HS-5 (cell line): ENCODE measurements at places on chromosomes 1 and 21.

DNA sequence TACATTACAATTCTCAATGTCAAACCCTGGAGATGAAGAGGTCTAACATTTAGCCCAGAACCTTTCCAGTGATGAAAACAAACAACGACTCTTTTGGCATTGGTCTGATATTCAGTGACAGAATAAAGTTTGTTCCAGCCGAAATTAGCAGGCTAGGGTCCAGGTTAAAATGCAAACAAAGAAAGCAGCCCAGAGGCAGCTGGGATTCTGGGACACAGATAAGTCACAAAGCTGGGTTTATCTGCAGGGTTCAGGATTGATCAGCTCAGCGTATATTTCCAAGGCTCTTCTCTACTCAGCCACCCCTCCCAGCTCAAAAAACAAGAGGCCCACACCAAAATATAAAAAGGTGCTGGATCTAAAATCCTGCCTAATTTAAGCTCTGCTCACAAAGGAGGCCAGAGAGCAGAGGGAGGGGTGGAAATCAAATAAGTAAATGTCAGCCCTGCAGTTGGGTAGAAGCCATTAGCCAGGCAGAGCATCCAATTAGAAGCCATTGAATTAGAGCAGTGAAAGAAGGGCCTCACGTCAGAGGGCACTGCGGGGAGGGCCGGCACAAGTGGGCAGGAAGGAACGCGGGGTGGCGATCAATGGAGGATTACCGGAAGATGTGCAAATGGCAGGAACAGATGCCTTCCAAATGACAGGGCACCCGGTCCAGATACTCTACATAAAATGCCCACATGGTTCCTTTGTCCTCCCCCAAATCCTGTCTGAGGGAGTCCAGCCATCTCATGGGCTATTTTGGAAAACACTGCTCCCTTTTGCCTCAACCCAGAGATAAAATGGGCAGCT lies 3.2 kb upstream of the KLHDC8A start:
- no peak for DNase-seq

DNA sequence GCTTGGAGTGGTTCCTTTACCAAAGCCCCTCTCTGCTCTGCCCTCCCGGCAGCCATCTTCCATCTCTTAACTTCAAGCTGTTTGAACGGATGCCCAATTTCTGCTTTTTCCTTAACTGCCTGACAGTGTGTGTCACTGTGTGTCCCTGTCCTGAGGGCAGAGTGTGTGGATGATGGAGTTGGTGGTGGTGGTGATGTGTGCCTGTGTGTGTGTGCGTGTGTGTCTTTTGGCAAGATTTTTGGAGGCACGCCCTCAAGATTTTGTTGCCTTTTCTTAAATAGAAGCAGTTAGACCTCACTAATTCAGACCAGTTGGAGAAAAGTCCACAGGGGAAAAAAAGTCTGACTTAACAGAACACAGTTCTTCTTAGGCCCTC lies 30.3 kb downstream of the SERTAD4 start:
- no peak for DNase-seq

- DNase-seq: no peak
Measured at GRCh38 chr1:25725482-25725881, 74.5 kb upstream of the SELENON start.

- DNase-seq: no peak
Measured at GRCh38 chr1:89576013-89576412, 51.4 kb downstream of the LRRC8B start.

DNA sequence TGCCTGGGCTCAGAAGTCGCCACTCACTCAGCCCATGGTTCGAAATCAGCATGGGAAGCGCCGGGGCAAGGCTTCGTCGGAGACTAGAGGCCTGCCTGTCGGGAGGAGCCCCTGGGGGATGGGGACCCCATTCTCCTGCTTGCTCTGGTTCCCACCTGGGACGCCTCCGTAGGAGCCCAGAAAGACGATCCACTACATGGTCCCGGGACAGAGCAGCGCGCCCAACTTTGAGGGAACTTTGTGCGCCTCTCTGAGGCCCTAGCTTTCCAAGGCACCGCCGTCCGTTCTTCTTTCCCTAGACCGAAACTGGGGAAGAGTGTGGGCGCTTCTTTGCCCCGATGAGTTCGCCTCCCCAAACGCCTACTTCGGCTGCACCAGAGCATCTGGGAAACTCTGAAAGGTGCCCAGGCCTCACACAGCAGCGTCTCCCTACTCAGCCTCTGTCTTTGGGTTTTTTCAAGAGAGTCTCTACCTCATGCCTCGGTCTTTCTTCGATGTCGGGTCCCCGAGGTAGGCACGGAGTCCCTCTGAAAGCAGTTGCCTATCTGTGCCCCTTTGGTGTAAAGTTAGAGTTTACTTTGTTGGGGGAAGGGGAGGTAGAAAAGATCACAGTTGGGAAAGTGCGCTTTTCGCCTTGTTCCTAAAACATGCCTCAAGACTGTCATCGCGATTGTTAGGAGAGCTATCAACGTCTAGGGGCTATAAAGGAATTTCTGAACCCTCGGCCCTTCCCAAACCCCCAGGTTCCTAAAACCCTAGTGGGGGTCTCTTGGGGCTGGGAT lies 14.0 kb downstream of the NR5A2 start:
- DNase-seq: no peak

DNA sequence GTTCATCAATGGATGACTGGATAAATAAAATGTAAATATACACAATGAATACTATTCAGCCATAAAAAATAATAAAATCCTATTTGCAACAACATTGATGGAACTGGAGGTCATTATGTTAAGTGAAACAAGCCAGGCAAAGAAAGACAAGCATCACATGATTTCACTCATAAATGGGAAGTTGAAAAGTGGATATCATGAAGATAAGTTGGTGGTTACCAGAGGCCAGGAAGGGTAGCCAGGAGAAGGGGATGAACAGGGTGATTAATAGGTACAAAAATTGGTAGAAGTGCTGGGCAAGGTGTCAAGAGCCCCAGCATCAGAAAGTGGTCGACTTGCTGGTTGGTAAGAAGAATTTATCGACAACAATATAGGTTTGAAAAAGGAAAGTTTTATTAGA lies 1.3 kb upstream of the PARK7 start:
- DNase-seq: no peak

DNA sequence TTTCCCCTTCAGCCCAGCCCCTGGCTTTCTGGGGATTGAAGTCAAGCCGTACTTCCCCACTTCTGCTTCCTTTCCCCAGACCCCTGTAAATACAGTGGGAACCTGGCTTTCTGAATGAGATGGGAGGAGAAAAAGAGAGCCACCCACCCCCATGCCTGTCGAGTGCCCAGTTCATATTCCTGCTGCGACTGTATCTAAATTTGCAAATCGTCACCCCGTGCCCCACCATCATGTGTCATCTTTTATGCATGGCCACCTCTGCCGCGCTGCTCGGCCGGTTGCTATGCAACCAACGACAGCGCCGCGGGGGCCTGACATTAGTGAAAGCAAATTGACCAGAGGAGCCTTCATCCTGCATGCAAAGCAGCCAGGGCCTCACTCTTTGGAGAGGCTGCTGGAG lies 143.0 kb downstream of the ELAVL4 start:
- no peak for DNase-seq

DNA sequence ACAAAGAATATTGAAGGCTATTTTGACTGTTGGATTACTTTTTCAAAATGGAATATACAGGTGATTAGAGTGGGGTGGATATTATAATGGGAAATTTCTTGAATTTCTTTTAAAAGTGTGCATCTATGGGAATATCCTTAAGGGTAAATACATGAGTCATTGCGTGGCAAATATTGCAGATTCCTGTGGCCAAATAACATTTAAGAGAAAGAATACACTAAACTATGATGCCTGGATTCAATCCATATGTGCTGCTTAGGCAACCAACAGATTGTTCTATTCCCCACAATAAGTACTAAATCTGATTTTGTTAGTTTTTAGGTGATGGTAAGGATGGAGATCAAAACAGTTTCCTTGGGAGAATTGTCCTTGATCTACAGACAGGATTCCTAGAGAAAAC lies 119.5 kb downstream of the HMCN1 start:
- peak; percentile 64 for DNase-seq

- DNase-seq: no peak
Measured at GRCh38 chr1:212702672-212703071, 3.0 kb upstream of the BATF3 start.

DNA sequence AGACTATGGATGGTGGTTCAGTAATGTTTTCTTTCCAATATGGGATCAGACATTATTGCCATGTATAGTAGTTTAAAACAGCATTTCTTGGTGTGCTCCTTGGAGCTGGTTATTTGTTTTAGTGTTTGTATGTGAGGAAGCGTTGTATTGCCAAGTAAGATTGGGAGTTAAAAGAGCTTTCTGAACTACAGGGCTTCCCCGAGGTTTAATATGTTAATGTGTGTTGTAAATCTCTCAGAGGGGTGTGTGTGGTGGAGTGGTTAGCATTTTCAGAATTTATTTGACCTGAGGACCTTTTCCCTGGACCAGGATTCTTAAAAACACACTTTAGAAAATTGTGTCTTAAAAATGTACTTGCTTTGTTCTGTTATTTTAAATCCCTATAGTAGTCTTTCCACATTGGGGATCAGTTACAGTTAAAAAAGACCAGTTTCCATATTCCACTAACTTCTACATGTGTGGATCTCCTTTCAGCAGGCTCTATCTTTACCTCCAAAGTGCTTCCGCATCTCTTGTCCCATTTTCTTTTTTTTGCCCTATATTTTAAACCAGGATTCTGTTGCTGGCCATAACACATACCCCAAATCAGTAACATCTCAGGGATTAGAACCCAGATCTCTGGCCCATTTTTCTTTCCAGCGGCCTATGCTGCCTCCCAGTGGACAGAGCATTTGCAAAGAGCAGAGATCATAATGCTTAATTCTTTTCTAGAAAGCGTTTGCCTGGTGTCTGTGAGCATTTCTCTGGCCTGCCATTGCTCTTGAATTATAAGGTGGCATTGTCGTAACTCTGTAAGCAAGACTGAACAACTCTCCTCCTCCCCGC lies 58.6 kb downstream of the PBX1 start:
- DNase-seq: no peak

GRCh38 chr1:39965044-39965443 lies 10.1 kb downstream of the MFSD2A start:
- DNase-seq: no peak

DNA sequence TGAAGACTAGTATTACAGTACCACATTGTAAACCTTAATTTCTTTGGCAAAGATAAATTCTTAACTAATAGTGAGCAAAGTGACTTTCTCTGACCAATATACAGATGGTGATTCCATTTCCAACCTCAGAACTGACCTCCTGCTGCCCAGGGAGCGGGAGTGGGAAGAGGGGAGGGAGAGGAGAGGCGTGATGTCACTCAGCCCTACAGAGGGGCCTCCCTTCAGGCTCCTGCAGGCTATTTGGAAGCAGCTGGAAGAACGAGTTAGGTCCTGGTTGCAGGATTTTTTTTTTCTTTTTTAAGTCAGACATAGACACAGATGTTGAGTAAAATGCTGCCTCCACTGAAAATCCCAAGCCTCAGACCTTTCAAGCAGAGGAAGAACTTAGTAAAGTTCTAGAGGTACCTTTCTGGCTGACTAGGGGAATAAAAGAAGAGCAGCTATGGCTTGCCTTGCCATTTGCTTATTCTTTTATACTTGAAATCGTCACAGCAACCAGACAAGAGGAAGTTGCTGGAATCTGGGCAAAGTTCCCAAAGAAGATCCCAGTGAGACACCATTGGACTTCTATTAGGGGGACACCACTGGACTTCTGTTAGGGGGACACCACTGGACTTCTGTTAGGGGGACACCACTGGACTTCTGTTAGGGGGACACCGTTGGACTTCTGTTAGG lies 54.5 kb downstream of the EXO1 start:
- DNase-seq: no peak

DNA sequence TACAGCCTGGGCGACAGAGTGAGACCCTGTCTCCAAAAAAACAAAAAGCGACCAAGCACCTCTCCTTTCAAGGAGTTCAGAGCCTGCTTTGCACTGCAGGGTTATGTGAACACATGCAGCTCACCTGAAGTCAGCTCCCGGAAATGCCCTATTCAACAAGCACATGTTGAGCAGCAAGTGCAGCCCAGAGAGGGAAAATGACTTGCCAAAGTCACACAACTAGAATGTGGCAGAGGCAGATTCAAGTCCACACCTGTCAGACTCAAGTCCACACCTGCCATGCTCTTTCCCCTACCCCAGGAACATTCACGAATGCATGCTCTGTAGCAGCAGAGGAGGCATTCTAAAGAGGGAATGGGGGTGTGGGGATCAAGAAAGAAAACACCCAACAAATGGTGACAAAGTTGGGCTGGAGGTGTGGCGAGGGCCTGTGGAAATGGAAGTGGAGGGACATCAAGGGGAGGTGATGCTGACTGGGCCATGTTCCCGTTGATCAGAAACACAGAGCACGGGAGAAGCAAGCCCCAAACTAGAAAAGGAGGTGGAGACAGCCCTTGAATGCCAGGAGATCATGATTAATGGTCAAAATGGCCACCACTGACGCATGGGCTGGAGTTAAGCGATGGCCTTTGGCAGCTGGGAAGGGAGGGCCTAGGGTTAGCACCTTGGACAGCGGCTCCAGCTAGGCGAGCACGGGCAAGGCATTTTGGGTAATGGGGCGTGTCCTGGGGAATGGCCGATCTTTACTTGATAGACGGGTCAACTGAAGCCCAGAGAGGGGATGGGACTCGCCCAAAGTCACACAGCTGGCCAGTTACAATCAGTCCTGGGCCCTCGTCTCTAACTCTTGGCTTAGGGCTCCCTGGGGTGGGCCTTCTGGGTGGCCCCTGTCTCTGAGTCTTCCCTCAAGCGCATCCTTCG lies 21.5 kb downstream of the RAP1GAP start:
- DNase-seq: no peak

DNA sequence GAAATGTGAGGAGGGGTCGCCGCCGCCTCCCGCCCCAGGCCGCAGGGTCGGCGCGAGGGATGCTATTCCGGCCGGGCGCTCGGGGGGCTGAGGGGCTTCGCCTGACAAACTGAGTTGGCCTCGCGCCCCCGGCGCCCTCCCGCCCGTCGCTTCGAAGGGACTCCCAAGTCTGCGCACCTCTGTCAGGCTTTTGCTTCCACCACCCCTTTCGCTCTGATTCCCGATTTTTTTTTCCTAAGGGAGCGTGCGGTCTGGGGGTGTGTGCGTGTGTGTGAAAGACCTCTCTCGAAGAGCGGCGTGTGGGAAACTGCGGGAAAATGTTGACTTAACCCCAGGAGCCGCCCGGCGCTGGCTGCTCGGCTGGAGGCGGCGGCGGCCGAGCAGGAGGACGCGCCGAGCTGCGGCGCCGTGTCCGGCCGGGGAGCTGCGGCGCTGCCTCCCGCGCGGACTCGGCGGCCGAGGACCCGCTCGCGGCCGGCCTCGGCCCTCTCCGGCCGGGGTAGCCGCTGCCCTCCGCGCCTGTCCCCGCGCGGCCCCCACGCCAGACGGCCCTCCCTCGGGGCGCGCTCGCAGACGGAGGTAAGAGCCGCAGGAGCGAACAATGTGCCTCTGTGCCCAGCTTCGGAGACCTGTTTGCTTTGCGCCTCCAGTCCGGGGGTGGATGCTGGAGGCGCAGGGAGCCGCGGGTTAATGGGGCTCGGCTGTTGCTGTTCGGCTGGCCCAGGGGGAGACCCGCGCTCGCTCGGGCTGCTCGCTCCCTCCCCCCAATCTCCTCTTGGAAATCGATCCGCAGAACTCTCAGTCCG lies 1.1 kb downstream of the ADGRL2 start:
- DNase-seq: peak; percentile 22

DNA sequence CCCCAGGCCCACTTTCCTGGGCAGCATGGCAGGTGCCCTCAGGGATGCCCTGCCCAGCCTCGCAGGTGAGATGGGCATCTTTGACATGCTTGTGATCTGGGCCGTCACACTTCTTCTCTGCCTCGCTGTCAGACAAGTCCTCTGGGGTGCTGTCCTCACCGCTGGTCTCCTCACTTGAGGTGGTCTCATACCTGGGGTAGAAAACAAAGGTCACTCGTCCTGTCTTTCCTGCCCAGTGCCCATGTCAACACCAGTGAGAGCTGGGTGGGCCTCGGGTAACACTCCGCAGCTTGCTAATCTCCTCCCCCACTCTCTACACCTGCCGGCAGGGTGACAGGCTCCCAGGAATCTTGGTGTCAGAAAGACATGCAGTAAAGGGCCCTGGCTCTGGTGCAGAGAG lies 50.9 kb downstream of the KANK4 start:
- no peak for DNase-seq
